ENCODE measurements at places on chromosomes 3 and 15. TPM values are rescaled to one million over a fixed set of nuclear protein-coding genes. Genes with fewer than 3 reads are reported as not detected.

TYRO3 gene
- 24.0 TPM for total RNA-seq

IGSF10 gene
- 7.3 TPM for total RNA-seq

SLC24A5 gene
- total RNA-seq, result not detected

CPEB1 gene
- 4.2 TPM for total RNA-seq

IMPG2 gene
- total RNA-seq, result 0.17 TPM

DPPA4 gene
- not detected for total RNA-seq

OXTR gene
- 4.2 TPM for total RNA-seq

TRIM59 gene
- 10.7 TPM for total RNA-seq

MESP2 gene
- total RNA-seq, result 0.23 TPM

ASB14 gene
- total RNA-seq, result not detected

GOLGA8G gene
- total RNA-seq, result not detected

Measured in pericardium fibroblast (primary cell).